ENCODE measurements at places on chromosomes 7 and 10. TPM values are rescaled to one million over a fixed set of nuclear protein-coding genes. Genes with fewer than 3 reads are reported as not detected.

DNA sequence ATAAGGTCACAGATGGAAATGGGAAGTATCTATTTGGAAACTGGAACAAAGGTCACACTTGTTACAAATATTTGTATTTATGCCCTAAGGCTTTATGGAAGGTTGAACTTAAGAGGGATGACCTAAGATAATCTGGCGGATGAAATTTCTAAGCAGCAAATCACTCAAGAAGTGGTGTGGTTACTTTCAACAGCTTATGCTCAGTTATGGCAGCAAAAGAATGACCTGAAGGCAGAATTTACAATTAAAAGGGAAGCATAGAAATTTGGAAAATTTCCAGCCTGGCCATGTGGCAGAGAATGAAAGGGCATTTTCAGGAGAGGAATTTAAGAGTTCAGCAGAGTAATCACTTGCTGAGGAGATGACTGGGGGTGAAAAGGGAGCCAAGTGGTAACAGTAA, 95.8 kb upstream of the TNS3 start:
- no peak overlapping the region for H3K4me3 ChIP-seq
- no peaks in the 10 kb centered on the region for H3K27me3 ChIP-seq
- H3K27ac ChIP-seq, result no peak overlapping the region
- no peaks in the 10 kb centered on the region for H3K36me3 ChIP-seq
- no peaks in the 10 kb centered on the region for H3K4me1 ChIP-seq

- H3K27me3 ChIP-seq, result peaks cover 8% of the 10 kb centered on the region
- H3K4me1 ChIP-seq, result no peaks in the 10 kb centered on the region
- H3K36me3 ChIP-seq, result no peaks in the 10 kb centered on the region
- no peak overlapping the region for H3K27ac ChIP-seq
- DNase-seq, result peak; percentile 62
- H3K4me3 ChIP-seq, result no peak overlapping the region
Measured at GRCh38 chr10:78656417-78657162, 412.2 kb upstream of the ZMIZ1 start.

GRCh38 chr7:1045069-1046063, 1.0 kb downstream of the GPR146 start:
- H3K36me3 ChIP-seq, result no peaks in the 10 kb centered on the region
- peak overlapping the region; percentile 83 for H3K27ac ChIP-seq
- no peak for DNase-seq
- peak overlapping the region; percentile 54 for H3K4me3 ChIP-seq

GRCh38 chr10:6891924-6892323, 311.8 kb upstream of the PRKCQ start:
- no peaks in the 10 kb centered on the region for H3K36me3 ChIP-seq
- no peak for DNase-seq
- H3K4me1 ChIP-seq, result no peaks in the 10 kb centered on the region
- H3K27ac ChIP-seq, result no peak overlapping the region
- no peaks in the 10 kb centered on the region for H3K27me3 ChIP-seq

GRCh38 chr10:132700156-132701098, 85.5 kb downstream of the NKX6-2 start:
- no peaks in the 10 kb centered on the region for H3K27me3 ChIP-seq
- H3K27ac ChIP-seq, result no peak overlapping the region
- H3K4me1 ChIP-seq, result peaks cover 5% of the 10 kb centered on the region
- H3K36me3 ChIP-seq, result peaks cover 21% of the 10 kb centered on the region
- H3K4me3 ChIP-seq, result no peak overlapping the region

GRCh38 chr7:76357475-76358010, 1.2 kb downstream of the YWHAG start:
- peaks cover 10% of the 10 kb centered on the region for H3K4me1 ChIP-seq
- H3K27ac ChIP-seq, result peak overlapping the region; percentile 96
- H3K27me3 ChIP-seq, result no peaks in the 10 kb centered on the region
- H3K4me3 ChIP-seq, result peak overlapping the region; percentile 75
- DNase-seq, result no peak

GRCh38 chr10:122662231-122662630, 37.4 kb downstream of the C10orf120 start:
- H3K4me1 ChIP-seq, result no peaks in the 10 kb centered on the region
- H3K4me3 ChIP-seq, result no peak overlapping the region
- no peak overlapping the region for H3K27ac ChIP-seq
- H3K36me3 ChIP-seq, result no peaks in the 10 kb centered on the region
- peaks cover 4% of the 10 kb centered on the region for H3K27me3 ChIP-seq
- no peak for DNase-seq

- H3K27me3 ChIP-seq, result no peaks in the 10 kb centered on the region
- no peaks in the 10 kb centered on the region for H3K36me3 ChIP-seq
- H3K4me3 ChIP-seq, result no peak overlapping the region
- peaks cover 9% of the 10 kb centered on the region for H3K4me1 ChIP-seq
Measured at GRCh38 chr10:12703126-12703525, 298.4 kb downstream of the CCDC3 start.

DNA sequence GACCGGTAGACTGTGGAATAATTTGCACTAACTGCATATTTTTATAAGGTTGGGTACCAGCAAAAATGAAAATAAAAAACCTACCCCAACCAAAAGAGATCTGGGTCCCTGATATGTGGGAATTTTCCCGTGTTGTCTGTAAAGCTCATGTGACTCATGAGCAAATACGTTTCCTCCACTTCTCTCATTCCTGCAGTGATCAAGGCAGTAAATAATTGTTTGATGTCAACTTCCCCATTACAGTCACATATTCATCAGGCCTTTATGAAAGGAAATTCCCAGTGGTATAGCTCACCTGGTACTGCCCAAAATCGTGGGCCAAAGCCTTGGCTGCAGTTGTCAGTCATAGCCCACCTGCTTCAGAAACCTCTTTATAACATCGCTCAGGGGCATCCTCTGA, 166.0 kb upstream of the ANK3 start:
- DNase-seq, result no peak
- H3K4me1 ChIP-seq, result no peaks in the 10 kb centered on the region
- H3K27ac ChIP-seq, result no peak overlapping the region
- H3K27me3 ChIP-seq, result no peaks in the 10 kb centered on the region
- no peak overlapping the region for H3K4me3 ChIP-seq

DNA sequence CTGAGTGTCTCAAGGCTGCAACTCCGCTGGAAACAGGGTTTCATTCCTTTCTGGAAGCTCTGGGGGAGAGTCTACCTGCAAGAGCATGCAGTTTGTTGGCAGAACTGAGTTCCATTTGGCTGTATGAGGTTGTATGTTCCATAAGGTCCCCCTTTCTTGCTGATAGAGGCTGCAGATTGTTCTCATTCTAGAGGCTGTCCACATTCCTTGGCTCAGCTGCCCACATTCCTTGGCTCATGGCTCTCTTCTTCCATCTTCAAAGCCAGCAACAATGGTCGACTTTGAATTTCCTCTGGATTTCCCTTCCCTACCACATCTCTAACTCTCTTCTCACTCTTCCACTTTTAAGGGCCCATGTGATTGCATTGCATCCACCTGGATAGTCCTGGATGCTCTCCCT, 147.3 kb upstream of the CDCA7L start:
- DNase-seq, result peak; percentile 86
- H3K4me1 ChIP-seq, result peaks cover 32% of the 10 kb centered on the region

DNA sequence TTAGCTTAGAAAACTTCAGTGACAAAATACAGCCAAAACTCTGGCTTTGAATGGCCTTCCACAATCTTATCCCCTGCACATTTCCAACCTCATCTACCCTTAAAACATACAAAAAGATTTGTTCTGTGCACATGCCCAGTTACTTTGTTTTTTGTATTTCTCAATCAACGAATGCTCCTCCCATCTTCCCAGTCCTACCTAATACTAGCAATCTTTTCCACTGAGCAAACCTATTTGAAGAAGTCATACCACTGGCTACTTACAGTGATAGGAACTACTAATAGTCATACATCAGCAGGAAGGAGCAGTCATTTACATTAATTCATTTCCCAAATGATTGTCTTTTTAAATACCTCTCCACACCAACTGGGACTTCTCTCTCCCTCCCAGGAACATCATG, 2.5 kb downstream of the USP54 start:
- H3K27me3 ChIP-seq, result no peaks in the 10 kb centered on the region
- no peak for DNase-seq
- no peak overlapping the region for H3K27ac ChIP-seq
- H3K36me3 ChIP-seq, result no peaks in the 10 kb centered on the region
- H3K4me3 ChIP-seq, result no peak overlapping the region

GRCh38 chr10:120824881-120825309, 26.3 kb upstream of the WDR11 start:
- no peak overlapping the region for H3K4me3 ChIP-seq
- DNase-seq, result no peak
- no peak overlapping the region for H3K27ac ChIP-seq
- H3K36me3 ChIP-seq, result no peaks in the 10 kb centered on the region
- H3K27me3 ChIP-seq, result no peaks in the 10 kb centered on the region
- no peaks in the 10 kb centered on the region for H3K4me1 ChIP-seq

GRCh38 chr7:123571684-123572083, 14.1 kb upstream of the NDUFA5 start:
- no peak for DNase-seq
- no peak overlapping the region for H3K4me3 ChIP-seq
- no peaks in the 10 kb centered on the region for H3K36me3 ChIP-seq
- no peaks in the 10 kb centered on the region for H3K4me1 ChIP-seq
- no peak overlapping the region for H3K27ac ChIP-seq

DNA sequence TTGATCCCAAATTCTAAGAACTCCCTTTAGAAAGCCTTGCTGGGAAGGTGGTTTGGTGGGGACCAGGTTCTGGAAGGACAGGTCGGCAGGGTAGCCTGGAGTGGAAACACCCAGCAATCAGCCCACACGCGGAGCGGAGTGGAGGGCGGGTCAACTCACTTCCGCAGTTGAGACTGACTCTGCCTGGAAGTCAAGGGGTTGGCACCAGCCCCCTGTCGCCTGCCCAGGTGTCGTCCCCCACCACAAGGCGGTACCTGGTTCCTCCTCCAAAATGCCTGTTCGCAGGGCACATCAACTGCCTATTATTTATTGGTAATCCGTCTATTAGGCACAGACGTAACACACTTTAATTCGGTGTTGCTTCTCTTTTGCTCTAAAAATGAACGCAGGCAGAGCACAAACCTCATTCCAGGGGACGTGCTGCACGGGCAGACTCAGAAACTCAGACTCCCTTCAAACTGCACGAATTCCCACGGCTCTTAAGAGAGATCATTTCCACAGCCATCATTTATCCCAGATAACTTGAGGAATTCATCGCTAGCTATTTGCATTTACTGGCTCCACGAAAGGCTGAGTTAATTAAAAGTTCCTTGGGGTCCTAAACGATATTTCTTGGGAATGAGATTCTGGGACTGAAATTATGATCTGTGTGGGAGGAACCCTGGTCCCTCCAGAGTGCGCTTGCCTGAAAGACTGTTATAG, 248.2 kb upstream of the PPP2R2D start:
- peaks cover 30% of the 10 kb centered on the region for H3K27me3 ChIP-seq
- H3K27ac ChIP-seq, result no peak overlapping the region
- DNase-seq, result no peak
- H3K4me3 ChIP-seq, result no peak overlapping the region

GRCh38 chr10:68566351-68566750, 6.2 kb downstream of the TET1 start:
- no peaks in the 10 kb centered on the region for H3K36me3 ChIP-seq
- peaks cover 15% of the 10 kb centered on the region for H3K4me1 ChIP-seq
- no peak overlapping the region for H3K4me3 ChIP-seq
- DNase-seq, result peak; percentile 79
- no peaks in the 10 kb centered on the region for H3K27me3 ChIP-seq

DNA sequence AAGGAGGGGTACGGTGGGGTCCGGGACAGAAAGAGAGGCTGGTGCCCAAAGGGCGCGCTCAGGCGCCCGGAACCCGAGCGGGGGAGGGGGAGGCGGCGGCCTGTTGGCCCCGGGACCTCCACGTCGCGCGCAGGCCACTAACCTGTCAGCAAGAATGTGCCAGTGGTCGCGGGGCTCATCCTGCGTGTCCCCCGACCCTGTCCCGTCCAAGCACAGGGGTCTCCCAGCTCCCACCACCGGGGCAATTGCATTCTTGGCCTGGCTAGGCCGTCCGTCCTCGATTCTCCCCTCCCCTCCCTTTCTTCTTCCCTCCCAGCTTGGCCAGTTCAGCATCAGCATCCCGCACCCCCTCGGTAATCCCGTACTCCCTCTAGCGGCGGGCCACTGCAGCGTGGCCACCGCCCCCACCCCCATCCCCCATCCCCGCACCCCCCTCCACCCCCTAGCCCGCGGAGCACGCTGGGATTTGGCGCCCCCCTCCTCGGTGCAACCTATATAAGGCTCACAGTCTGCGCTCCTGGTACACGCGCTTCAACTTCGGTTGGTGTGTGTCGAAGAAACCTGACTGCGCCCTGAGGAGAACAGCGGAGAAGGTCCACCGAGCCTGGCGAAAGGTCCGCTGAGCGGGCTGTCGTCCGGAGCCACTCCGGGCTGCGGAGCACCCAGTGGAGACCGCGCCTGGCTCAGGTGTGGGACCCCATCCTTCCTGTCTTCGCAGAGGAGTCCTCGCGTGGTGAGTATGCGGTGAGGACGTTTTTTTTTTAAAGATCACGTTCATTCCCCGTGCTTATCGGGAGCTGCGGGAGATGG, at the start of gene SGCE:
Gene SGCE, minus strand, starts transcription at position 286 of the 810 bp plus-strand sequence. Its CDS starts 35 bp downstream, at position 251.
- H3K36me3 ChIP-seq, result peaks cover 2% of the 10 kb centered on the region
- peaks cover 4% of the 10 kb centered on the region for H3K4me1 ChIP-seq
- peak within 1 kb of the TSS; percentile 94 for H3K27ac ChIP-seq
- no peaks in the 10 kb centered on the region for H3K27me3 ChIP-seq

GRCh38 chr7:29464753-29465152, 98.9 kb upstream of the PRR15 start:
- no peaks in the 10 kb centered on the region for H3K27me3 ChIP-seq
- H3K4me1 ChIP-seq, result peaks cover 3% of the 10 kb centered on the region
- H3K36me3 ChIP-seq, result no peaks in the 10 kb centered on the region

GRCh38 chr7:108124820-108125219, 5.3 kb downstream of the LAMB4 start:
- DNase-seq, result no peak
- no peaks in the 10 kb centered on the region for H3K36me3 ChIP-seq
- H3K4me1 ChIP-seq, result no peaks in the 10 kb centered on the region
- H3K27me3 ChIP-seq, result no peaks in the 10 kb centered on the region
- H3K4me3 ChIP-seq, result no peak overlapping the region

DNA sequence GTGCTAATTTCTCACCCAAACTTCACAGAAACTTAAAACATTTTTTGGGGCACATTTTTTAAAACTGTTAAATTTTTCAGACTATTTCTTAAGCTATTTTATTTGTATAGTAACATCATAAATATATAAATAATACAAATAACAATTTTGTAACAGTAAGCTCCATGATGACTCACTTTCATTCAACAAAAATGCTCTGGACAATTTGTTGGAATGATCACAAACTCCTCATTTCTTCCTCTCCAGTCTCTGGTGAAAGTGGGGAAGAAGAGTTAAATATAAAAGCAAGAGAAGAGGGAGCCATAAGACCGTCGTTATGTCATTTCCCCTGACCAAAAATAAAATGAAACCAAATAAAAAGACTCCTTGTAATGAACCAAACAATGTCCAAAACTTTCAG, 162.4 kb downstream of the AGMO start:
- H3K4me3 ChIP-seq, result no peak overlapping the region
- H3K36me3 ChIP-seq, result no peaks in the 10 kb centered on the region
- no peaks in the 10 kb centered on the region for H3K27me3 ChIP-seq
- DNase-seq, result no peak
- H3K4me1 ChIP-seq, result no peaks in the 10 kb centered on the region

GRCh38 chr7:54810401-54810800, 51.4 kb upstream of the SEC61G start:
- H3K27ac ChIP-seq, result peak overlapping the region; percentile 73
- H3K27me3 ChIP-seq, result no peaks in the 10 kb centered on the region
- no peak overlapping the region for H3K4me3 ChIP-seq
- DNase-seq, result no peak
- no peaks in the 10 kb centered on the region for H3K36me3 ChIP-seq

The GLCCI1 gene
- 9.7 TPM for total RNA-seq

The ABCB4 gene
- 0.49 TPM for total RNA-seq

The GBX1 gene
- 0.44 TPM for total RNA-seq

The KCND2 gene
- total RNA-seq, result 1.3 TPM

The PRKAG2 gene
- 3.9 TPM for total RNA-seq

The LRRTM3 gene
- 2.6 TPM for total RNA-seq

The BMPER gene
- 6.7 TPM for total RNA-seq

The SLC13A4 gene
- total RNA-seq, result 0.09 TPM

The PAPSS2 gene
- total RNA-seq, result 10.9 TPM

Data from muscle of leg (tissue), 16 donors.